Foreskin keratinocyte (primary cell): ENCODE measurements at places on chromosomes 12 and 14.

DNA sequence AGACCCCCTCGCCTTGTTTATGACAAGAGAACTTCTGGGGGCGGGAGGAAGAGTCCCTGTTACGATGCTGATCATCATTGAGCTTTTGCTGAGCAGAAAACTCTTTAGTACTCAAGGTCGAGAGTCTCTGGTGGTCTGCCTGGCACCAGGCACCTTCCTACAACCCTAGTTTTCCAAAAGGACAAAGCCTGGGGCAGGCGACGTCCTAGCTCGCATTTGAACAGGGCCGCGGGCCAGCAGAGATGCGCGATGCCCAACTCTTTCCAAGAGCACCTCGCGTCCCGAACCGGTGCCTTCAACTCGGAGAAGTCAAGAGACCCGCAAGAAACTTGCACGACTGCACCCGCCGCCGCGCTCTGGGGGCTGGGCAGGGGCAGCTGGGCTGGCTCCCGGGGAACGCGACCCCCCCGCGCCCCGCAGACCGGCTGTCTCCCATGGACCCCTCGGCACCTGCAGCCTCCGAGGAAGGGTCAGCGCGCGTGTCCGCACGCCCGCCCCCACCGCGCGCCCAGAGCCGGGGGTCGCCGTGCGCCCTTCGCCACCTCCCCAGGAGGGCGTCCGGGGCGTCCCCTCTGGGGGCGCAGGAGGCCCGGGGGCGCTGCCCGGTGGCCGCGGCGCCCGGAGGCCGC lies 377 bp upstream of the BCL7A start:
- DNase-seq: no peak

DNA sequence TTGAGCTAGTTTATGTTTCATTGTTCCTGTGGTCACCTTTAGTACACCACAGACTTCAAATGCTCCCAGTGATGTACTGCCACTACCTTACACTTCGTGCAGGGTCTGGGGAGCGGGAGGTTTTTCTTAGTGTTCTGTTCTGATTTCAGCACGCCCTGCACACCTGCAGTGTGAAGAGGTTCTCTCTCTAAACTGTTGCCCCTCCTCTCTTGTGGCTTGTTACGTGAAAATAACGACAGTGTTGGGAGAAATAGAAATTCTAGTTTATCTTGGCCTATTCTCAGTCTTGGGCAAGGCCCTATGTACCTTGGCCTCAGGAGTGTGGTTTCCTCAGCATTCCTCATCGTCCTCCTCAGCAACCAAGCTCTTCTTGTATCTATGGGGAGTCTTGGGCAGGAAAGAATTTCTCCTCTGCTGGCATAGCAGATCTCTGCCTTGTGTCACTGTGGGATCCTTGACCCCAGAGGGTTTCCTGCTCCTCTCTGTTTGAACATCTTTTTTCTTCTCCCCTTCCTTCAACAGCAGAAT lies 48.6 kb downstream of the EIF2S3B start:
- no peak for DNase-seq

GRCh38 chr14:65910108-65910786 lies 497.7 kb downstream of the FUT8 start:
- peak; percentile 16 for DNase-seq

GRCh38 chr14:71713451-71713850 lies 218.8 kb upstream of the RGS6 start:
- no peak for DNase-seq

GRCh38 chr12:131378176-131378842 lies 332.6 kb upstream of the SFSWAP start:
- no peak for DNase-seq

GRCh38 chr14:36520601-36521525 lies 831 bp upstream of the NKX2-1 start:
- DNase-seq: no peak

DNA sequence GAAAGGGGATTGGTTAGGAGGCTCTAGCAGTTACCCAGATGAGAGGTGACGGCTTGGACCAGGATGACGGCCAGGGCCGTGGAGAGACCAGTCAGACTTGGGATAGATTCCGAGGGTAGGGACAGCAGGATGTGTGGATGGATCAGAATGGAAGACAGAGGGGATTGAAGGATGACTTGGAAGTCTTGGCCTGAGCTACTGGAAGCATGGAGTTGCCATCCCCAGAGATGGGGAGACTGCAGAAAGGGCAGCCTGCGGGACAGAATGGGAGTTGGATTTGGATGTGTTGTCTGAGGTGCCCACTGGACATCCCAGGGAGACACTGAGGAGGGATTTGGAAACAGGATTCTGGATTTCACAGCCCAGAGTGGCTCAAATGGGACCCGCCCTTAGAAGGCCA lies 102.3 kb downstream of the CALM1 start:
- no peak for DNase-seq

DNA sequence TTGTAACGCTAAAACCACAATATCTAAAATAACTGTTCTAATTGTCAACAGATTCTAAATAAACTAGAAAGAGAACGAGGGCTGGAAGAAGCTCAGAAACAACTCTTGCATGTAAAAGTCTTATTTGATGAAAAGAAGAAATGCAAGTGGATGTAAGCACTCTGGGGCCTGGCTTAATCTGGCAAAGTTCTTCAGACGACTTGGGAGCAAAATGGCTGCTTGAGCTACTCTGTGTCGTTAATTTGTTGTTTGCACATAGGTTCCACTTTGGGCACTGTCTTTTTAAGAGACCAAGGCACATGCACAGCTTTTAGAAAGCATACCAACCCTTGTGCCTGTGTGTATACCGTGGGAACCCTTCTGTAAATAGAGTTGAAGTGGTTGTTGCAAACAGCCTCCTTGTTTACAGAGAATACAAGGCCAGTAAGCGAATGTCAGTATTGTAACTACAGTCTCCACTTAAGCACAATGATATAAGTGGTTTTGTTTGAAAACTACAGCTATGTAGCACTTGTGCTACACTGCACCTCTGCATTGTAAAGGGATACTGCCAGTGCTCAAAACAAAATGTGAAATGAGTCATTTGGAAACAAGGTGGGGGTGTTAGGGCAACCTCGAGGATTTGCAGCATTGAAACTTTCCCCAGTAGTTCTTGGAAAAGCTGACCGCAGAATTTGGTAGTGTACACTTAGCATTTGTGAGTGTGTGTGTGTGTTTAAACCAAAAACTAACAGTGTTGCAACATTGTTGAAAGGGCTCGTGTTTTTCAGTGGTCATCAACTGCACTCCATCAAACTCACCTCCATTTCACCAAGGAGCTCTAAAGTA lies 154.3 kb downstream of the CEP83 start:
- no peak for DNase-seq

- DNase-seq: no peak
Measured at GRCh38 chr12:114746297-114747011, 62.5 kb upstream of the TBX3 start.

DNA sequence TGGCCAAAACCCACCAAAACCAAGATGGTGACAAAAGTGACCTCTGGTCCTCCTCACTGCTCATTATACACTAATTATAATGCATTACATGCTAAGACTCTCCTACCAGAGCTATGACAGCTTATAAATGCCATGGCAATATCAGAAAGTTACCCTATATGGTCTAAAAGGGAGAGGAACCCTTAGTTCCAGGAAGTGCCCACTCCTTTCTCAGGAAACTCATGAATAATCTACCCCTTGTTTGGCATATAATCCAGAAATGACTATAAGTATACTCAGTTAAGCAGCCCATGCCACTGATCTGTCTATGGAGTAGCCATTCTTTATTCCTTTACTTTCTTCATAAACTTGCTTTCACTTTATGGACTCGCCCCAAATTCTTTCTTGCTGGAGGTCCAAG lies 43.0 kb upstream of the FUT8 start:
- DNase-seq: no peak

- no peak for DNase-seq
Measured at GRCh38 chr14:100400115-100400514, 77.0 kb downstream of the SLC25A47 start.

DNA sequence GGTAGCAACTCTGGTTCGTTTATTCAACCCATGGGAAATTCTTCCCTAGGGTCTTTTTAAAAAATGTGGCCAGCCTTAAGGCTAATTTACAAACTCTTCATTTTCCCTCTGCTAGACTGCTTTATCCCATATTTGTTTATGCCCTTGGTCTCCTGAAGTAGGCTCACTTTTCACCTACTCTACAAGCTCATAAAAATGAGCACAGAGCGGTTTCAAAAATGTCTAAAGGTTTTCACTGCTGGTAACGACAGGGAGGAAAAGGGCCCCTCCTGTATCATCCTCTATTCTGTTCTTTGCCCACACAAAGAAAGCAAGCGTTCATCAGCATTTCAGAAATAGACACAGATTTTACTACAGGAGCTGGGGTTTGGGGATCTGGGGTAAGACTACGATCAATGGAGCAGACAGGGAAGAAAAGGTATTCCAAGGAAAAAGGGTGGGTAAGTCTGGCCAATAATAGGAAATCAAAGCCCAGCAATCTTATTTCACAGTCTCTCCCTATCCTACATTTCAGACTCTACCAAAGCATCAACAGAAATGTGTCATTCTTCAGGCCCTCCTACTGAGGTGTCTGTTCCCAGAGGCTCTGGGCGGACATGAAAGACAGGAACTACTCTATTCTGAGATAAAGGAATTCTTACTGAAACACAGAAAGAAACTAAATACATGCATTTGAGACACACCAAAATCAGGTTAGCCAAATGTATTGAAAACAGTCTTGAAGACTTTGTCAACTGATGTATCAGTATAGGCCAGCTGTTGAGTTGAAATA lies 86.4 kb downstream of the SPPL3 start:
- no peak for DNase-seq

DNA sequence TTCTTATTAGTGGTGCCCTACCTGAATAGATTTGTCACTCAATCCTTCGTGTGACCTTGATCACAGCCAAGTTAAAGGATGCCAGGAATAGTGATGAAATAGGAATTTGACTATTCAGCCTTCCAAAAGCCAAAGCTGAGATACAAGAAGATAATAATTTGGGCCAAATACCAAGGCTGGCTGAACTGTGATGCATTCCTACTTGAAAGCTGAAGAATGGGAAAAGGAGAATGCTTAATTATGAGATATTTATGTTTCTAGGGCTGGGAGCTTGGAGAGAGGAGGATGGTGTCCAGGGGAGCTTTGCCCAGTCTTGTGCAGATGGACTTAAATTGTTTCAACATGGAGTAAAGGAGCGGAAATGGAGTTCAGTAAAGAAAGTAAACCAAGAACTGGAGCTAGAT lies 5.2 kb downstream of the RNASE7 start:
- no peak for DNase-seq

GRCh38 chr14:62445570-62445969 lies 599.7 kb downstream of the KCNH5 start:
- no peak for DNase-seq

- DNase-seq: no peak
Measured at GRCh38 chr14:77055306-77055705, 26.8 kb upstream of the IRF2BPL start.

DNA sequence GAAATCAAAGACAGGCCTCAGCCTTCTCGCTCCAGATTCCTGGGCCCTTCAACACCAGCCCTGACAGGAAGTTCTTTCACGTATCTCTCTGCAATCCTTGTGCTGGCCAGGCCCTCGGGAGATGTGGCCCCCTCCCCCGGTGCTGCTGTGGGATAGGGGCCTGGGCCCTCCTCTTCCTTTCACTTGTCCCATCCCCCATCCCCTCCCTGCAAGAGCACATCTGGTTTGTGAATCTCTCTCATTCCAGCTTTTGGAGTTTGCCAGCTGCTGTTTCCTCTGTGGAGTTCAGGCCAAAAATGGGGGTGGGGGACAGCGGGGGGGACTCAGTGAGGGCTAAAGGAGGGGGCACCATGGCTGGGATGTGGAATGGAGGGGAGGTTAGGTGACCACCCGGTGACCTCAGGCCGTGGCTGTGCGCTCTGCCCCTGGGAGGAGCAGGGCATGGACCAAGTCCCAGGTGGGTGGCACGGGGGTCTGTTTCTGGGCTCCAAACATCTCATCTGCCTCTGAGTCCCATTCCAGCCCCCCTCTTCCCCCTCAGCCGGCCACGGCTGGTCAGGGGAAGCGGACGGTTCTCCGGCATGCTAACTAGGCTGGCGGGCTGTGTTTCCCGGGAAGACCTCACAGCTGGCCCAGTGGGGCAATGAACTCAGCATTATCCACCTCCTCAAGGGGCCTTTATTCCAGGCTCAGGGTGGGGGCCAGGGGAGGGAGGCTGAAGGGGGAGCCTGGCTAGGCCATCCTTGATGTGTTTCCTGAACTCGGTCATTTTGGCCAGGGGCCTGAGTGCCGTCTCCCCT lies 7.4 kb downstream of the LRP1 start:
- no peak for DNase-seq

GRCh38 chr14:68397822-68398221 lies 395.0 kb downstream of the ZFP36L1 start:
- DNase-seq: no peak

DNA sequence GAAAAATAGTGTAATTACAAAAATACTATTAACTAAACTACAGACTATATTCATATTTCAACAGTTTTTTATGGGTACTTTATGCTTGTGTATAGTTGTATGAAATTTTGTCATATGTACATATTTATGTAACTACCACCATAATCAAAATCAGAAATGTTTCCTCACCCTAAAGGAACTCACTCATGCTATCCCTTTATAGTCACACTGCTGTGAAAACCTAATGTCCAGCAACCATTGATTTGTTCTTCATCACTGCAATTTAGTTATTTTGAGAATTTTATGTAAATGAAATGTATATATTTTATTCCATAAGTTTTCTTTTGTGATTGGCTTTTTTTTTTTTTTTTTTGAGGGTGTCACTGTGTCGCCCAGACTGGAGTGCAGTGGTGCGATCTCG lies 278.9 kb upstream of the SLC16A7 start:
- no peak for DNase-seq

DNA sequence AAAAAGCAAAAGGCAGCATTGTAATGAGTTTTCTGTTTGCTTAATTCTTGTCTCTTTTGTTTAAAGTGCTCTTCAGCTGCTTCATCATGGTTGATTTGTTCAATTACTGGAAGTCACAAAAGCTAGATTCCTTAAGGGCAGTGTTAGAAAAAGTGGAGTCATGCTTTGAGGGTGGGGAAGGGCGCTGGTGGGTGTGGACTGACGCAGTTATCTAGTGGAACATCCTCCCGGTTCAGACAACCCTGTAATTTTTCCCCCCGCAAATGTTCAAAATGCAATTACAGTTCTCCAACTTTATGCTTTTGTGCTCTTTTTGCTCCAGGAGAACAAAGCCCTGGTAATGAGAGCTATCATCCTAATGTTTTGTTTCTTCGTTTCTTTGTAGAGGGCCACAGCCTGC lies 2.1 kb downstream of the AKAP6 start:
- peak; percentile 45 for DNase-seq

- peak; percentile 93 for DNase-seq
Measured at GRCh38 chr12:92551853-92552397, 150.9 kb upstream of the PLEKHG7 start.

DNA sequence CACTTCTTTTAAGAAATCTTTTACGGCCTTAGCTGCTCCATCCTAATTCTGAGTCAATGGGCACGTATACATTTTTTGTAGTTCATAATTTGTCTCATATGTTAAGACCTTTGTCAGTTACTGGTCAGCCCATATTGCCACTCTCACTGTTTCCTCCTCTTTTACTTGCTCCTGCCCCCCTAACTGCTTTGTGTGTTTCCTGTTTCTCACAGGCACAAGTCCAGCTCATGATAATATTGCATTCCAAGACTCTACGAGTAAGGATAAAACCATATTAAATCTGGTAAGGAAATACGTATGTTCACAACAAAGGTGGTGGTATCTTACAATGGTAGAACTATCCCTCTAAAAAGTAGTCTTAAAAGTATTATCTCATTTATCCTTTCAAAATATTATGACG lies 111.7 kb downstream of the DNAI7 start:
- DNase-seq: no peak
